Frontal cortex (tissue), 4 donors: ENCODE measurements at places on chromosomes 6 and 20. TPM values are rescaled to one million over a fixed set of nuclear protein-coding genes. Genes with fewer than 3 reads are reported as not detected.

Gene TPD52L1
- 9.4 TPM for total RNA-seq

GRCh38 chr6:41200901-41201763 is at the start of gene TREML2:
TREML2 (minus strand) TSS chr6:41201149; CDS start chr6:41201008, 141 bp downstream.
- no peak for DNase-seq

GRCh38 chr6:8268606-8269005 is 166.3 kb upstream of the EEF1E1 start:
- no peak for DNase-seq

DNA sequence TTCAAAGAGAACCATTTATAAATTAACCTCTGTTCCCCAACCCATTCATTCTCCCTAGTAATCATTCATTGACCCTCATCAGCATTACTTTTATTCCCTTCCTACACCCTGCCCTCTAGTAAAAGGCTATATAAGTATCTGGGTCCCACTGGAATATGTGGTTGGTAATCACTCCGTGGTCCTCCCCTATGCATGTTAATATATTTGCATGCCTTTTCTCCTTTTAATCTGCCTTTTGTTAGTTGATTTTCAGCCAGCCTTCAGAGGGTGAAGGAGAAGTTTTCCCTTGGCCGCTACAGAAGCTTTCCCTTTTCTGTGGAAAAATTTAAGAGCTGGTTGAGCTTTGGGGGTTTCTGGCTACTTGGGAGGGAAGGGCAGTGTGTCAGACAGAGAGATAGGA is 585.6 kb downstream of the UTRN start:
- DNase-seq: no peak

DNA sequence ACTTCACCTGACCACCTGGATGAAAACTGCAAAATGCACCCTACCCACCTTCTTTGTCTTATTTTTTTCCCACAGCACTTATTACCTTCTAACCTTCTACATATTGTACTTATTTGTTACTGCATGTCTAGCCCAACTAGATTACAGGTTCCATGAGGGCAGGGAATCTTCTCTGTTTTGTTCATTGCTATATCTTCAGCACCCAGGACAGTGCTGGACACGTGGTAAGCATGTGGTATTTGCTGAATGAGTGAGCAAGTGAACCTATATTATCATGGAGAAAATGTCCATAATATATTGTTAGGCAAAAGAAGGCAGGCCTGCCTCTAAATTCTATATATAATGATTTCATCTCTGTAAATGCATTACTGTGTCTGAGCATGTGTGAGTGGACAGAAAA is 107.0 kb downstream of the TRERF1 start:
- DNase-seq: no peak

- no peak for DNase-seq
These were observed 70.0 kb upstream of the SASH1 start for GRCh38 chr6:148272597-148272996.

- no peak for DNase-seq
These were observed 70.2 kb downstream of the SNX9 start for GRCh38 chr6:157893238-157893637.

GRCh38 chr6:77650098-77650663 is 2.7 kb upstream of the MEI4 start:
- no peak for DNase-seq

DNA sequence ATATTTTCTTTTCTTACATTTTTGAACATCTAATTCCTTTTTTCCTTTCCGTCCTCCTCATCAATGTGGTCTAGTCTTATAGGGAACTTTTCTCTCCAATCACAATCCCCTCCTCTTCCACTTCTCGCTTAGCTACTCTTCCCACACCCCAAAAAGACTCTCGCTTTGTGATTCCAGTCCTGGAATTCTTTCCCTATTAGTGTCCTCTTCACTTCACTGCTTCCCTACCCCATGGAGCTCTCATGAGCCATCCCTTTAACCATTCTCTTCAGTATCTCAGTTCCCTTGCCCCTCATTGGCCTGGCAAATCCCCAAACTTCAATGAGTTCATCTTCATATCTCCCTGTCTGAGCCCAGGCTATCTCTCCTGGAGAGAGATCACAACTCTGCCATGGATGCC is 55.3 kb upstream of the CEP85L start:
- DNase-seq: no peak
